NCI-H2029 treated with DMSO at 0.1 percent for 48 hours (cell line): ENCODE measurements at places on chromosomes 3 and 15.

- no peak for DNase-seq
Measured at GRCh38 chr3:127886231-127886955, 28.6 kb upstream of the KBTBD12 start.

DNA sequence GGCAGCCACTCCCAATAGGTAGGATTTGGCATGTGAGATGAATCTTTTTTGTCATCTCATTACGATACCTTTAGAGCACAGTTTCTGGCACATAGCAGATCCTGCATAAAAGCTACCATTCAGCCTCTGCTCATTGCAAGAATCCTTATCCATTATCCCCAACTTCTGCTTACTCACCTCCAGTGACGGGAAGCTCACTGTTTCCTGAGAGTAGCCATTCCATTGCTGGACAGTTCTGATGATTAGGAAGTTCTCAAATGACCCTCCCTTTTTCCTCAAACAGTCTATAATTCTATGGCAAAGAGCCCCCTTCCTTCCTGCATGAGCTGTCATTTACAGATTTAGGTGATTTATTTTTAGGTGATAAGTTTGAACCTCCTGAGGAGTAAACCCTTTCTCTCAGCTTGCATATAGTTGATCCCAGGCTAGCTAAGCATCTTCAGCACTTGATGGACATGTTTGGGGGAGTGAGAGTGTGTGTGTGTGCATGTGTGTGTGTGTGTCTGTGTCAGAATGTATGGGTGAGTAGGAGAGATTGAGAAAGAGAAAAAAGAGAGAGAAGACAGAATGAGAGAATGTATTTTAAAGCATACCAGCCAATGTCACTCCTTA lies 109.7 kb downstream of the LSM3 start:
- DNase-seq: no peak

DNA sequence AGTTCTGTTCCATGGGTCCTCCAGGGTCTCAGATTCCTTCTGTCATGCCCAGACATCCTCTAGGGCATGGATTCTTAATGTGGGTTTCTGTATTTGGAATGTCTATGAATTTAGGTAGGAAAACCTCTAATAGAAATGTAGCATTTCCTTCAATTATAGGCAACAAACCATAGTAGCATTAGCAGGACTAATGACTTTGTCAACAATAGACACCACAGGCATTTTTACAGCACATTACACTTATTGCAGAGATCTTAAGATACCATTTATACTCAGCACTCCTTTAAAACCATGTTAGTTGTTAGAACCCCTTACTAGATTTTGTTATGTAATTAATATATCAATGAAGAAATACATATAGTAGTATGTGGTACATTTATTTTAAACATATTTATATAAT lies 77.8 kb upstream of the TBC1D5 start:
- DNase-seq: no peak

DNA sequence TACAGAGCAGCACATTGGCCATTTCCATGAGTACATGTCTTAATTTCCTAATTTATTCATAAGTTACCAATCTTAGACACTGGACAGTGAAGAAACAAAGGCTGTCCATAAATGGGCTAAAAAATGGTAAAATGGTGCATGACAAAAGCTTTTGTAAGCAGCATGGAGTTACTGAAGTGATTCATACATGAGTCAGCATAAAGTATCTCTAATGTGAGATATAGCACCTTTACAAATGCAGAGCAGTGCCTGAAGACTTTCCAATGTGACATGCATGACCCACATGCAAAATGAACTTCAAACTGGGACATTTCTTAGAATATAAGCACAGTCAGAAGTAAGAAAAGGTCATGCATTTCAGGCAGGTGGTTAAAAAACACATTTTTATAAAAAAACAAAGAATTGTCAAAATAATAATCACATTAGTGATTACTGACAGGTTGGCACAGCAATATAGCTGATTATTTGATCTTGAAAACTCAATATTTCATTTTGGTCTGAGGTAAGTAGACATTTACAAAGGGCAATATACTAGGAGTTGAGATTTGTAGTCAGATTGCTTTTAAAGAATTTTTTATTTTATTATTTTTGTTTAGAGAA lies 299.3 kb downstream of the PLCL2 start:
- no peak for DNase-seq

DNA sequence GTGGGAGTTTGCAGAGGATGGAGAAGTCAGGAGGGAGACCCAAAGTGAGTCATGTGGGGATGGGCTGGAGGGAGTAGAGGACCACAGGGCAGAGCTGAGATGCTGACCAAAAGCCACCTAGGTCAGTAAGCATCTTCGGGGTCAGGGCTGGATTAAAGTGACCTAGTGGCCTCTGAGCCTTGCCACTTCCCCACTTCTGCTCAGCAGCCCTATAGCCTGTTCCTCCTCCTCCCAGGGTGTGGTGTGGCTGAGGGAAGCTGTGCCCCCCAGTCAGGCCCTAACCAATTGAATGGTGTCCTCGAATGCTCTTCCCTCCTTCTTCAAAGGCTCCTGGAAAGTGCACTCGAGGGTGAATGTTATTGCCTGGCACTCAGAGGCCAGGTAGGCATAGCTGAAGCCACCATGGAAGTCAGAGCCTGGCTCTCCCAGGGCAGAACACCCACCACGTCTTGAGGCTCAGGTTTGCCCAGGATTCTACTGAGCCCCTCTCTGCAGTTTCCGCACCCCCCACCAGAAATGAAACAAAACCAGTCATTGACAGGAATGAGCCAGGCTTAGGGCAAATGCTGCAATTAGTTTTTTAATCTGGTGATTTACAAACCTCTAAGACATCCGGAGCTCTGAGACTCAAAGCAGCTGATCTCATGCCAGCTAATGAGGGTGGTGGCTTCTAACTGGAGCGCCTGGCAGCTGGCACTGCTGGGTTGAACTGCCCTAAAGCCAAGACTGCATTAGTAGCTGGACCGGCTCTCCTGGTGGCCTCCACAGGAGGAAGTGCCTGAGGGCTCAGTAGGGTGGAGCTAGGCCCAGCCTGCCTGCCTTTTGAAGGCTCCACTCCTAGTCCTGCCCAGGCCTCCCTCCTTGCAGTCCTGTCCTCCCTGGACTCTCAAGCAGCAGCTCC lies 26.0 kb upstream of the VIPR1 start:
- DNase-seq: peak; percentile 14

GRCh38 chr3:129623447-129624118 lies 17.1 kb upstream of the PLXND1 start:
- no peak for DNase-seq

- DNase-seq: no peak
Measured at GRCh38 chr3:119295816-119296726, 1.9 kb downstream of the ARHGAP31 start.

- DNase-seq: no peak
Measured at GRCh38 chr15:94840794-94841783, 609.7 kb downstream of the MCTP2 start.

GRCh38 chr3:49471856-49472495 lies 1.9 kb downstream of the DAG1 start:
- no peak for DNase-seq

- no peak for DNase-seq
Measured at GRCh38 chr15:69725957-69726356, 273.3 kb downstream of the RPLP1 start.

- DNase-seq: peak; percentile 2
Measured at GRCh38 chr3:194344012-194344411, 7.1 kb downstream of the CPN2 start.

- no peak for DNase-seq
Measured at GRCh38 chr15:57827021-57827420, 120.5 kb downstream of the POLR2M start.

- peak; percentile 37 for DNase-seq
Measured at GRCh38 chr15:64702816-64703631, 72.4 kb downstream of the RBPMS2 start.

- DNase-seq: peak; percentile 66
Measured at GRCh38 chr3:183385698-183386613, 42.5 kb downstream of the MCF2L2 start.

DNA sequence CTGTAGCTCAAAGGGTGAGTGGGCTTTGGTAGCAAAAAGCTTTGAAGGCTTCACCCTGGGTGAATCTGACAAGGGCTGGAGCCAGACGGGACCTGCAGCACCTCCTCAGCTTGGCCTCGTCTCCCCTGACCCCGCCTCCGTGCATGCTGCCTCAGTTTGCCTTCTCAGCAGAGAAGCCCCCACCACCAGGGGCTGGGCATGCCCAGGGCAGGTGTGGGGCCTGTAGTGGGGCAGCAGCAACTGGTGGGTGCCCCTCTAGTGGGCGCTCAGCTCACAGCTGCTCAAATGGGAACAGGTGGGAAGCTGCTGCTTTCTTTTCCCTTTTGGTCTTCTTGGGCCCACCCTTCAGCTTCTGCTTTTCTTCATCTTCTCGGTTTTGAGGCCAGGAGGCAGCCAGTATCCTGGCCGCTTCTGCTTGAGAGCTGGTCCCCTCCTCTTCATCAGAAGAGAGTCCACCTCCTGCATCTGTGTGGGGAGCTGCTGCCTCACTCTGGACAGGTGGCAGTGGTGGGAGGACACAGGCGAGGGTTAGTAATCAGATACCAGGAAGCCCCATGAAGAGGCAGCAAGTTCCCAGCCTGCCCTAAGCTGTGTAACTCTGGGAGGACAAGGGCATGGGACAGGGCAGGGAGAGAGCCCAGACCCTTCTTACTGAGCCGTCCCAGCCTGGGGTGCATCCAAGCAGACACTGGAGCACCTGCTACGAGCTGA lies 21.0 kb downstream of the TMEM43 start:
- no peak for DNase-seq

- DNase-seq: peak; percentile 93
Measured at GRCh38 chr3:177615015-177615414, 417.7 kb upstream of the TBL1XR1 start.
